Stimulated activated naive CD4-positive, alpha-beta T cell treated with Interleukin-2 at 50 U/mL for 16 hours (primary cell): ENCODE measurements at places on chromosomes 13 and 19.

- DNase-seq = no peak
Measured at GRCh38 chr19:34957830-34958751, 5.9 kb downstream of the ZNF792 start.

DNA sequence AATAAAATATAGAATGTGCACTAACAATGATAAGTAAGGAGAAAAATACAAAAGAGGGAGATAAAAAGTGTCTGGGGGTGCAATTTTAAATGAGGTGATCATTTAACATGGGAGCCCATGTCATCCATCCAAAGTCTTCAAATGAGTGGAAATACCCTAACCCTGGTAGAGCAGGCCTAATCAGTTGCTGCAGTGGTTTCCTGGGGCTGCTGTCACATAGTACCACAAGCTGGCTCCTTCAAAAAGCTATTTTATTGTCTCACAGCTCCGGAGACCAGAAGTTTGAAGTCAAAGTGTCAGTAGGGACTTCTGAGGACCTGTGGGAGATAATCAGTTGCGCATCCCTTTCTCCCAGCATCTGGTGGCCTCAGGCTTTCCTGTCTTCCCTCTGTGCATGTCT lies 717.9 kb downstream of the DIAPH3 start:
- DNase-seq = no peak

DNA sequence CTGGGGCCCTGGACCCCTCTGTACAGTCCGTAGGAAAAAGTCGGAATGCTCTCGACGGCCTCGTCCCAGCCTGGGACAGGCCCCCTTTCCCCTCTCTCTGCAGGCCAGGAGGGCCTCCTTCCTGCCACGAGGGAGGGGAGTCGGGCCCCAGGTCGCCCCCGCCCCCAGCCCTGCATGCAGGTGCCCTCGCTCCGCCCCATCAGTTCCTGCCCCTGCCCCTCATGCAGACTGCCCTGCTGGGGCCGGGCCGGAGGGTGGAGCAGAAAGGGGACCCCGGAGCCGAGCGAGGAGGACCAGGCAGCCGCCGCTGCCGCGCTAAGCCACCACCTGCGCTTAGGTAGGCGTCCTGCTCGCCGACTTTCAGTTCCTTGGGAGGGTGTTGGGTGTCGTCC lies 7.3 kb downstream of the LYL1 start:
- DNase-seq = no peak

GRCh38 chr13:39527301-39527700 lies 75.7 kb downstream of the LHFPL6 start:
- DNase-seq = no peak

- DNase-seq = no peak
Measured at GRCh38 chr19:39709026-39709872, 5.0 kb downstream of the LGALS14 start.

- DNase-seq = no peak
Measured at GRCh38 chr13:110820322-110820721, 94.5 kb downstream of the ANKRD10 start.

DNA sequence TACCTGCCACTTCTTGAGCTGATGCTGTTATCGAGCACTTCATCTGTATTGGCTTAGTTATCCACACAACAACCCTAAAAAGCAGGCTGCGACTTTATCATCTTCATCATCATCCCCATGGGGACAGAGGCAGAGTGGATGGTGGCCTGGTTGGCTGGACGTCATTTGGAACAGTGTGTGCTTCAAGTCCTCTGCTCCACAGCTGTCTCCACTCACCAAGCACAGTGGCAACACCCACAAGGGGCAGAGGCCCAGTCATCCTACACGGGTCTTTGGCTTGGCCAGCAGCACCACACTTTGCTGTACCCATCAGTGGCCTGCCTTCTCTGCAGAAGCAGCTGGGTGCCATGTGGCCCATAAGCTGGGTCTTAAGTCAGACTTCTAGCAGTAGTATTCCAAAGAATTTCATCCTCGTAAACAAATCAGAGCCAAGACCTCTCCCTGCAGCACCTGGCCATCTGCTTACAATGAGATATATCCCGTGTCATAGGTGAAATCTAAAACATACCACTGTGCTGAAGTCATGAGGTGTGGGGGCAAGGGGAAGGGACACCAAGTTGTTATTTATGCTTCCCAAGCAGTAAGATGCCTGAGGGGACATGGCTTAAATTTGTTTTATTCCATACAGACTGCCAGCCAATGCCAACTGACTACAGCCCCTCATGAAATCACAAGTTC lies 47.9 kb upstream of the EPHX3 start:
- DNase-seq = no peak

DNA sequence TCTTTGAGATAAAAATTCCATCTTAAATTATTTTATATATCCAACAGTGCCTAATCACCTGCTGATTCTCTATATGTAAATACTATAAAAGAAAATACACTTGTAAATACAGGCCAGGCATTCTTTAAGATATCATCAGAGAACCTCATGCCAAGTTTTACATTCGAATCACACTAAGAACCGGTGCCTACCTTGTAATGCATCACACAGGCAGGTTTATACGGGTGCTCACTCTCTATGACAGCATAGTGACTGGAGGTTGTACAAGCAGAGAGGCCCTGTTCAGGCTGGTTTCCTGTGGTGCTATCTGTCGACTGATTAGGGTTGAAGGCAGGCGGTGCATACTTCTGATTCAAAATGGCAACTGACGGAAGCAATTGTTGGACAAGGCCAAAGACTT lies 141.3 kb upstream of the FBXL3 start:
- no peak for DNase-seq

DNA sequence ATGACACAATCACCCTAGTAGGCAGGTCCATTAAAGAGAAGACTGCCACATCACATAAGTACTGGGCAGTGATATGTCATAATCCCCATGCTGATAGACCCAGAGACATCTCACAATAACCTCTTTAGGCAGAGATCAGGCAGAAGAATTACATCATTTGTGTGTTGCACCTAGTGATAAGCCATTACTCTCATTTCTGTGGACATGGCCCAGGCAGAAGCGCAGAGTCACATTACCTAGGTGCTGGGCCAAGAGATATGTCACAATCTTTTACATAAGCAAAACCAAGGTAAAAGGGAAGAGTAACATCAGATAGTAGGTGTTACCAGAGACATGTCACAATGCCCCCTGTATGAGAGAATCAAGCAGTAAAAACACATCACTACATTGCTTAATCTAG lies 71.9 kb downstream of the ZNF726 start:
- DNase-seq = no peak

- DNase-seq = no peak
Measured at GRCh38 chr19:12126707-12127106, 13.4 kb downstream of the ZNF20 start.

- no peak for DNase-seq
Measured at GRCh38 chr19:19568802-19569756, 31.0 kb downstream of the CILP2 start.

- DNase-seq = no peak
Measured at GRCh38 chr13:48806522-48806921, 152.8 kb downstream of the CYSLTR2 start.

DNA sequence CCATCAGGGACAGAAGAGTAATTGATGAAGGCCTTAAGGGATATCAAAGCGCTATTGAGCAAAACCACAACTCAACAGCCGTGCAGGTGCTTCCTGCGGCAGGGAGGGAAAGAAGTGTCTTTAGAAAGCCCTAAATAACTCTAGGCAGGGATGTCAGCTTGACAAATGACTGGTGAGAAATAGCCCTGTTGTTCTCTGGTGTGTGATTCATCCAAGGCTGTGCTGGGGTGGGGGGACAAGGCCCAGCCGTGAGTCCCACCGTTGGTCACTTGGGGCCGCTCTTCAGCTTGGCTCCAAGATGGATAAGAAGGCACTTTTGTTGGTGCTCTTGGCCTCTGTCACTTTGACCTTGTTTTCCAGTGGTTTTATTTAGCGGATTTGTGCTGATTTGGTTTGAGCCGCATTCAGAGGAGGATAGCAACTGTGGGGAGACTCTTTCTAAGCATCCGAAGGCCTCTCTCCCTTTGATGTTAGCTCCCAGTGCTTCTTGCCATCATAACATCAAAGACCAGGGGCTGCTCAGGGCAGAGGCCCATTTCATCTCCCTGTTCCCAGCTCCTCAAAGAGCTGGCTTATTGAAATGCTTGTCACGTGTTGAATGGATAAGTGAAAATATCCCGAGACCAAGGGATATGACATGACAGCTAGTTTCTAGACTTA lies 130.3 kb upstream of the SERP2 start:
- no peak for DNase-seq

DNA sequence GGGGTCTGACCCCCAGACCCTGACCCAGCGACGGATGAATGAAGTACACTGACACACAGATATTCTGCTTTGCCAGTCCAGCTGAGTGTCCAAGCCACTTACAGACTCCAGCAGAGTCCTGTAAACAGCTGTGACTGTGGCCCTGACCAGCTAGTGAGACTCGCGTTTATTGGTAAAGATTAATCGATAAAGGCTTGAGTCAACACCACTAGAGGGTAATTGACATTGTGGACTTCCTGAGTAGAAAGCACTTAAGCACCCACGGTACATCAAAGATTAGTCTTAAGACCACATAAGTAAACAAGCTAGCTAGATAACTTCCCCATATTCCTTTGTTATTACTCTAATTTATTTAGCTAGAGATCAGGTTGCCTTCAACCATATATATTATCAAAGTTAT lies 146.0 kb downstream of the OXGR1 start:
- no peak for DNase-seq

- no peak for DNase-seq
Measured at GRCh38 chr19:28334419-28334818, 878.5 kb downstream of the UQCRFS1 start.

DNA sequence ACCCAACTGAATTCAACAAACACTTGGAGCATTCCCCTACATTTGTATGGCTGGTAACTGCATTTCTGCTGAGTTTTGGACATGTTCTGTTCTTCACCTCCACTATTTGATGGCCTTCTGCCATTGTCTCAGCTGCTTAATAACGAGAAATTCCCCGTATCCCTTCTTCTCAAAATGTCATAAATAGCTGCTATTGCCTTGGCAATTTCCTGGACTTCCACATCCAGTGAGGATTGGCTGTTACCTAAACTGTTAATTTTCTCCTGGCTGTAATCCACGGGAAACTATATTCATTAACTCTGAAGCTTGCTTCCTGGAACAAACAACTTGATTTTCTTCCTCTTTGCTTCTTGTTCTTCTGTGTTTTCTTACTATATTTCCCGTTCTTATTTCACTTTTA lies 69.5 kb upstream of the TDRD3 start:
- no peak for DNase-seq

GRCh38 chr13:68905186-68905585 lies 1202.4 kb upstream of the ATXN8OS start:
- DNase-seq = no peak

- DNase-seq = no peak
Measured at GRCh38 chr13:29457299-29457698, 138.2 kb downstream of the SLC7A1 start.

GRCh38 chr13:50951366-50951765 lies 41.8 kb downstream of the RNASEH2B start:
- no peak for DNase-seq

DNA sequence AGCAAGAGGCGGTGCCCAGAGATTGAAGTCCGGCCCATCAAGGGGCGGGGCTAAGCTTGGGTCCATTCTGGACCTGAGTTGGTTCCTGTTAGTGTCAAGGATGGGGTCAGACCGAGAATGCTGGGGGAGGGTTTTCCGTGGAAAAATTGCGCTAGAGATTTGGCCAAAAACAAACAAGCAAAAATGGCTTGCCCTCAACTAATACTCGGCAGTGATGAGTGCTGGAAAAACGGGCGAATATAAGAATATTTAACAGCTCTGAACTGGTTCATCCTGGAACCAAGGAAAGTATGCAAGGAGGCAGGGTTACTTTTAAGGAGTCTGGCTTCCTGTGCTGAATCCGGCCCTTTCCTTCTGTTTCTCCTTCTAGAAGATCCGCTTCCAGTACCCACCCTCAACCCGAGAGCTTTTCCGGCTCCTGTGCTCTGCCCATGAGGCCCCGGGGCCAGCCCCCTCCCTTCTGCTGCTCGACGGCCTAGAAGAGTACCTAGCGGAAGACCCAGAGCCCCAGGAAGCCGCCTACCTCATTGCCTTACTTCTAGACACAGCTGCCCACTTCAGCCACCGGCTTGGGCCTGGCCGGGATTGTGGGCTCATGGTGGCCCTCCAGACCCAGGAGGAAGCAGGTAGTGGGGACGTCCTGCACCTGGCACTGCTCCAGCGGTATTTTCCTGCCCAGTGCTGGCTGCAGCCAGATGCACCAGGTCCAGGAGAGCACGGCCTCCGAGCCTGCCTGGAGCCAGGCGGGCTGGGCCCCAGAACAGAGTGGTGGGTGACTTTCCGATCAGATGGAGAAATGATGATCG lies 880 bp downstream of the SWSAP1 start:
- DNase-seq = peak; percentile 55

DNA sequence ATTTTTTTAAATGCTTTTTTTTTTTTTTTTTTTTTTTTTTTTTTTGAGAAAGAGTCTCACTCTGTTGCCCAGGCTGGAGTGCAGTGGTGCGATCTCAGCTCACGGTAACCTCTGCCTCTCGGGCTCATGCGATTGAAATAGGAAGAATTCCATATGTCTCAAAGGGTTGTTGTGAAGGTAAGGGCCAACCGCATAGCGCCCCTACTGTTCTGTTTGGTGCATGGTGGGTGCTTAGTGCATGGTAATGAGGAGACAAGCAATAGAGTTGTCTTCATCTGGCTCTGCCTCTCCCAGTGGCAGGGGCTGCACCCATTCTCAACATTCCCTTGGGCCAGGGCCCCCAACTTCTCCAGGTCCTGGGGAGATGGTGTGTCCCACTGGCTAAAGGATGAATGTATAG lies 68.7 kb downstream of the RASL11A start:
- no peak for DNase-seq

GRCh38 chr13:36814465-36814864 lies 4.6 kb upstream of the RFXAP start:
- no peak for DNase-seq

GRCh38 chr13:100652510-100652909 lies 22.1 kb downstream of the TMTC4 start:
- DNase-seq = no peak

- DNase-seq = no peak
Measured at GRCh38 chr19:6808494-6808893, 36.0 kb downstream of the VAV1 start.

GRCh38 chr13:50318887-50319286 lies 303.6 kb downstream of the KCNRG start:
- no peak for DNase-seq

GRCh38 chr13:104979281-104980030 lies 1556.0 kb downstream of the EFNB2 start:
- no peak for DNase-seq

DNA sequence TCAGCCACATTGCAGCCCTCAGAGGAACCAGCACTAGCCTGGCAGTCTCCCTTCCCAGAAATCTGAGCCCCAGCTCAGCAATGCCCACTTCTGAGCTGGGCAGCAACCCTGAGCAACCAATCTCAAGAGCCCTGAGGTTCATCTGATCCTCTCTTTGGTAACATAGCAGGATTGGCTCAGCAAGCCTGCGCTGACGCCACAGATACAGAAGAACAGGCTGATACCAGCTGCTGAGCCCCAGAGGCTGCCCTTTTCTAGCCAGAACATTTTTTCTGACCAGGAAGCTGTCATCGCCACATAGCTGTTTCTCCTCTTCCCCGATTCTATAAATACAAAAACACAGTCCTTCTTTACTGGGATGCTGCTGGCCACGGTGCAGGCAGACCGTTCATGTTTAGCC lies 59.8 kb downstream of the TRPM4 start:
- no peak for DNase-seq
